ENCODE measurements at places on chromosomes 5 and 9. TPM values are rescaled to one million over a fixed set of nuclear protein-coding genes. Genes with fewer than 3 reads are reported as not detected.

Gene PCDHGC3
- 29.7 TPM for total RNA-seq

Gene ALDH1B1
- 21.1 TPM for total RNA-seq

Gene DBH
- not detected for total RNA-seq

Gene LCN6
- total RNA-seq, result not detected

Gene FBXL7
- total RNA-seq, result 3.4 TPM

Gene TTC23L
- total RNA-seq, result not detected

Gene SNCAIP
- total RNA-seq, result not detected

All from smooth muscle cell of the coronary artery (primary cell).